ENCODE measurements at places on chromosomes 3 and 15.

- DNase-seq = no peak
Measured at GRCh38 chr3:183288117-183288516, 35.1 kb downstream of the B3GNT5 start.

GRCh38 chr3:49924683-49925082 is 4.9 kb downstream of the MON1A start:
- no peak for DNase-seq

GRCh38 chr15:40926659-40927494 is 2.3 kb upstream of the DLL4 start:
- DNase-seq = no peak

- DNase-seq = no peak
Measured at GRCh38 chr3:115062412-115062956, 84.6 kb downstream of the ZBTB20 start.

DNA sequence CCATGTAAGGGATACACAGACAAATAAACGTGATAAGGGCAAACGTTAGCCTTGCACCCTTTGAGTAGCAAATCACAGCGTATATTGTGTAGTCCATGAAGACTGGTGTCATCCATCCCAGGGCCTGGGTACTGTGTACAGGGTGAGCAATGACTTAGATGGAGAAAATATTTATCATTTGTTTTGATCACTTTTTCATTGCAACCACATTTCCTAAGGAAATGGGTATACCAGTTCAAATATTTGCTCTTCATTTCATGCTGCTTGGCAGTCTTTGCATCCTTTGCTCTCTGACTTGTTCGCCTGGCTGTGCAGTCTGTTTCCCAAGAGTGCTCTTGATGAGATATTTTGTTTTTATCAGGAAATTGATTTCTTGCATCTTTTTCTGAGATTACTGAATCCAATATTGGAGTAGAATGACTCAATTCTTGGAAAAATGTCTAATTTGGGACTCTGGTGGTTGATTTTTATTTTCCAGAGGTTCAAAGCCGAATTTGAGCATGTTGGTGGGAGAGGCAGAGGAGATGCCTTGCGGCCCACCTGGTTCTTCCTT is 424.6 kb upstream of the SEMA6D start:
- DNase-seq = no peak

DNA sequence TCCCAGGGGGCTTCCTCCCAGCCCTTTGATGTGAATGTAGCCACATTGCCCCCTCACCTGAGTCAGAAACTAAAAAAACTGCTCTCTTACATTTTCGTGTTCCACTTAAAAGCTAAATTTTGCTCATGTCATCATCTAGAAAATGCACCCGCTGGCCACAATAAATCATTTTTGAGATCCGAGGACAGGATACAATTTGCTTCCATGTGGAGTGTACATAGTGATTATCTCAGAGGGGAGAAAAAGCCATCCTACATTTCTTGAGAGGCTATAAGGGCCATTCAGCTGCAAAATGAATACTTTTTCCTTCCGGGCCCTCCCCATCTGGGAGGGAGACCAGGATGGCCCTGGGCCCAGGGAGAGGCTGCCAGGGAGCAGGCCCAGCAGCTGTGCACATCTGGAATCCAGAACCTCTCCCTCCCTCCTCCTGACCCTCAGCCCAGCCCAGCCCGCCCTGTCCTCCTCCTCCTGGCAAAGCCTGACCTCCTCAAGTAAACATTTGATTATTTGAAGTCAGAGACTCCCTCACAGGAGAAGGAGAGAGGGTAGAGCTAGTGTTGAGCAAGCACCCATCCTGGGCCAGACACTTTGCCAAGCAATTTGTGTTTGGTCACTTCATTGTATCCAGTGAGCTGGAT is 59.1 kb downstream of the CORO2B start:
- DNase-seq = no peak

DNA sequence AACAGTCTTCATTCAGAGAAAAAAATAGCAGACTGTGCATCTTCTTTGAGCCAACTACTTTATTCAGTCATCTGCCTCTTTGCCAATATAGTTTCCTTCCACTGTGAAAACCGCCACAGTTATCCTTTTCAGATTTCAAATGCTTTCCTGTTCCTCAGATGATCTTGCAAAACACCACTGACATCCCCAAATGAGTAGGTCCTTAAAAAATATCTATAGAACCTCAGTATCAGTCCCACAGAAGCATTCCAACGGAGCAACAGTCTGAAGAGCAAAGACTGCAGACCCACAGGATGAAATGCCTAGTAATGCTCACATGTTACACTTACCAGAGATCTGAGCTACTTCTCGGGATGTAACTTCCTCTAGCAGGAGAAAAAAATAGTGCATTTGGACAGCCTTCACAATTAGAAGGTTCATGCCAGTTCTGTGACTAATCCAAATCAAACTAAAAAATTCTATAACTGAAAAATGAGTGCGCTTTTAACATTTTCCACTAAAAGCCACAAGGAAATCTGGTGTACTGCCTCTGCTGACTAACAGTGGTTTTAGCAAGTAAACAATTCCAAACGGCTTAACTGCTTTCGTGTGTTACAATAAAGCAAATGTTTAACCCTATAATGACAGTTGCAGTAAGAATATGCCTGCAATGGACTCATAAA is at the start of gene ANKRD28:
Gene ANKRD28 (minus strand): TSS at position 338 of the 662 bp plus-strand sequence. CDS start 1,458 bp downstream, outside the sequence.
- no peak for DNase-seq

DNA sequence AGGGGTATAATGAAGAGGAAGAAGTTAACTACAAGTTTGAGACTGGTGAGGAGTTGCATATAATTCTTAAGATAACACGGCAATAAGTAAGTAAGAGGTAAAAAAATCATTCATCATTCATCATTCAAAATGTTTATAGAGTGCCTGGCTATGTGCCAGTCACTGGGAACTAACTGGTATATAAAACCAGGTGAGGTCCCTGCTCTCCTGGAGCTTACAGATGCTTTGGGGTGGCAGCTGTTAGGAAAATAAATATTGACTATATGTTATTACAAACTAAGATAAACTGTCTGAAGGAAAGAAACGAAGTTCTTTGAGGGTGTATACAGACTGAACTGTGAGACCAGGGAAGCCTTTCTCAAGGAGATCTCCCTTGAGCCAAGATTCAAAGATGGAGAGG is 2.9 kb downstream of the CASR start:
- DNase-seq = no peak

GRCh38 chr3:154886437-154886836 is 193.7 kb upstream of the MME start:
- DNase-seq = no peak

DNA sequence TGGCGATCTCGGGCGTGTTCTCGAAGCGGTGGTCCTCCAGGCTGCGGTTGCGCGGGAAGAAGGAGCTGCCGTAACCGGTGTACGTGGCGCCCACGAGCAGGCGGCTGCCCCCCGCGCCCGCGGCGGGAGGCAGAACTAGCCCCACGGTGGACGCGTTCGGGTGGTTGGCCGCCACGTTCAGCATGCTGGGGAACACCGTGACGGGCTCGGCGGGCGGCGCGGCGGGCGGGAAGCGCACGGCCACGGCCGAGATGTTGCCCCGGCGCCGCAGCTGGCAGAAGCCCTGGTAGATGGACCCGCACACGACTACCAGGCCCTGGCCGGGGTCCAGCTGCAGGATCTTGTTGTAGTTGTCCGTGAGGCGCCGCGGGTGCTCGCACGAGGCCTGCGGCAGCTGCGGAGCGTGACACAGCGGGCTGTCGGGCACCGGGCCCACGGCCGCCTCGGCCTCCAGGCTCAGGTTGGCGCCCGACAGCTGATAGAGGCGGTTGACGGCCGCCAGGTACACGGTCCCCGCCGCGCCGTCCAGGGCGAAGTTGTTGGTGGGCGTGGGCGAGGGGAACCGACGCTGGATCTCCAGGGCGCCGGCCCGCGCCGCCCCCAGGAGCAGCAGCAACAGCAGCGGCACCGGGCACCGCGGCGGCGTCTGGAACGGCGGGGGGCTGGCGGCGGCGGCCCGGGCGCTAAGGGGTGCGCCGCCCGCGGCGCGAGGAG is 397 bp downstream of the PLXND1 start:
- DNase-seq = no peak

DNA sequence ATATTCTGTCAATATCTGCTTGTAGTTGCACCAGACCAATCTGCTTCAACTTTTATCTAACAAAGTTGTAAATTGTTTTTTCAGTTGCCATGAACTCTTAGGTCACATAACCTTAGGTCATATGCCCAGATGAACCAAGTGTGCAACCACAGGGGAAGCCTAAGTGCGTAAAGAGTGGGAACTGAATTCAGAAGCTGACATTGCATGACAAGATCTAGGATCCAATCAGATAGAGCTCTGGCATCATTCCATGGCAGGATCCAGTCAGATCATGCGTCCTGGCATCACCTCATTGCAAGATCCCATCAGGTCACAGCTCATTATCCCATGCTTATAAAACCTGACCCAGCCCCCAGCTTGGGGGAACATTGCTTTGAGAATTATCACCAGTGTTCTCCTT is 18.9 kb upstream of the IFT57 start:
- no peak for DNase-seq

- DNase-seq = no peak
Measured at GRCh38 chr3:4656059-4656458, 162.9 kb downstream of the ITPR1 start.

- no peak for DNase-seq
Measured at GRCh38 chr3:5437783-5438323, 250.3 kb downstream of the EDEM1 start.

GRCh38 chr3:186640473-186640818 is 247 bp downstream of the FETUB start:
- no peak for DNase-seq

- no peak for DNase-seq
Measured at GRCh38 chr15:52440946-52441345, 87.7 kb downstream of the MYO5A start.

DNA sequence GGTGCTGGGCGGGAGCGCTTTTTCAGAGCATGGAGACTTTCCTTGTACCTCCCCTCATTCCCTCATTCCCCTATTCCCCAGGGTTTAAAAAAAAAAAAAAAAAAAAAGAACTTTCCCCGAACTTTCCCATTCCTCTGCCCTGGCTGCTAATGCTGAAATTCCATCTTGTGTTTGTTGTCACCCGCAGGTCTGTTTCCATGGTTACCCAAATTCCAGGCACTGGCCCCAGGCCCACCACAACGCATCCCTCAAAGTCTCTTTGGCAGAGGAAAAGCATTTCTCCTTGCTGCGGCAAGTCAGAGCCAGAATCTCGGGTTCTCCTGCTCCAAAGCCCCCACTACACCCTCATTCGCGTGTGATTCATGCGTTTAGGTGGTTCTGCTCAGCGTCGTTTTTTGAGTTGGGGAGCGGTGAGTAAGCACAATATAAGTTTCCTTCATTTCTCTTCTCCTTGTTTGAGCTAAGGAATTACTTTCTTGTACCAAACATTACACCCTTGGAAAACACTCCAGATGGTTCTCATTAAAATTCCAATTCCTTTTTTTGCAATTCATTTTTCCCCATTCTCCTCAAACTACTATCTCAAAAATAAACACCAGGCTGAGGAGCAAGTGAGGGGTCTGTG is 21.6 kb downstream of the ANAPC13 start:
- DNase-seq = no peak

DNA sequence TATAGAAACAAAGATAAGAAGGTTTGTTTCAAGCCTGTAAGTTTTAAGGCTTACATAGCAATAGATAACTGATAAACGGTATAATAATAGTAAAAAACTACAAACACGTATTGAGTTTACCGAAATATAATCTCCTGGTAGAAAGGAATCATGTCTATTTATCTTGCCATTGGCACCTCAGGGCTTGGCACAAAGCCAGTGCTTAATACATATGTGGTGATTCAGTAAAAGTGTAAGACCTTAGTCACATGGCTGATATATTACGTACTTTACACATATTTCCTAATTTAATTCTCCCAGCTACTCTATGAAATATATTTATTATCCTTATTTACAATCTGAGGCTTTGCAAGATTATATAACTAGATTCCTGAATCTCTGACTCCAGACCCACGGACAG is 32.0 kb upstream of the SLCO3A1 start:
- no peak for DNase-seq

GRCh38 chr3:157061265-157061664 is 98.7 kb downstream of the CCNL1 start:
- no peak for DNase-seq

- no peak for DNase-seq
Measured at GRCh38 chr3:152937234-152937633, 102.3 kb downstream of the P2RY1 start.

DNA sequence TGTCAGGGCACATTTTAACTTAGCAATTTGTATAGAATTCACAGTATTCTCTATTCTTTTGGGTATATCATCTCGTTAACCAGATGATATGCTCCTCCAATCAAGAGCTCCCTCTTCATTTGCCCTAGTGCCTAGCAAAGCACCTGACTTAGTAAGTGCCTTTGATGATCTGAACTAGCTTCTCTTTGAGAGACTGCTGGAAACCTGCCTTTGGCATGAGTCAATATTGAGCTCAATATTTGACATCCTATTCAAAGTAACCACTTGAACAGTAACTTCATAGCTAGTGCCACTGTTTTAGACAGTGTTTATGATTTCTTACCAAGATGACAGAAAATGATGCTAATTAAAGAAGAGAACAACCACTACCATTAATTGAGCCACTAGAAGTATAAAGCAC is 696.3 kb upstream of the UBE2E2 start:
- DNase-seq = no peak

- no peak for DNase-seq
Measured at GRCh38 chr3:101735833-101736232, 11.4 kb downstream of the CEP97 start.

- DNase-seq = no peak
Measured at GRCh38 chr15:51756482-51756881, 5.1 kb downstream of the TMOD2 start.

GRCh38 chr3:33062866-33063265 is 34.1 kb downstream of the GLB1 start:
- DNase-seq = peak; percentile 42

DNA sequence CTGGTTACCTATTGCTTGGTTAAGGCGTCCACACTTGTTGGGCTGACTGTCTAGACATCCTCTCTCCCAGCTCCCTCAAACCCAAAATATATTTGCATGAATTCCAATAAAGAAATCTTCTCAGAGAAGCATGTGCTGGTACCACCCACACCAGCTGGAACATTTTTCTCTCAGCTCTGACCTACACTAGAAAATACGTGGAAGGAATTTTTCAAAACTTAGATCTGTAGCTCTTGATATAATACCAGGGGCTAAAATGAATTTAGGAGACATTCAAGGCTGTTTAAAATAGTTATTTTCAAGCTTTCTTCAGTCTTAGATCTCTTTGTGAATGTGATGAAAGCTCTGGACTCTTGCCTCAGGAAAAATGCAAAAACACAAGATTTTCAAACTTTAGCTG is 590.4 kb downstream of the PDCD6IP start:
- no peak for DNase-seq

DNA sequence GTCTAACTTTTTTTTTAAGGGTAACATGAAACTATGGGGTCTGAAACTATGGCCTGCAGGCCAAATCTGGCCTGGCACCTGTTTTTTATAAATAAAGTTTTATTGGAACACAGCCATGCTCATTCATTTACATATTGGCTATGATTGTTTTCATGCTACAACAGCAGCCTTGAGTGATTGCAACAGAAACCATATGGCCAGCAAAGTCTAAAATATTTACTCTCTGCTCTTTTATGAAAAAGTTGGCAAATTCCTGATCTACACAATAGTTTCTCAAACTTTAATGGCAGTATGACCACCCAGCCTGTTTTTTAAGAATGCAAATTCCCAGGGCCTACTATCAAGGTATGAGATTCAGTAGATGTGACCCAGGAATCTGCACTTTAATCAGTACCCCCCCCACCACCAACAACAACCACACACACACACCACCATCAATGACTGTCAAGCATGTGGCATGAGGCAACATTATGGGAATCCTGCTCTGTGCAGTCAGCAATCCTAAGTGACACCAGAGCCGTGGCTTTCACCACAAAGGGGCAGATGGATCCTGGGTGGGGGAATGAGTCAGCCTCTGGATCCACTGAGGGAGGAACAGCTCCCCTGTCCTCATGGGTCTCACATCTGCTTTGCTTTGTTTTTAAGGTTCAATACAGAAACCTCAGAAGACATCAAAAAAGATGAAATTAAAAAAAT is 142.8 kb downstream of the NTRK3 start:
- DNase-seq = no peak
